ENCODE measurements at places on chromosomes 4 and X. TPM values are rescaled to one million over a fixed set of nuclear protein-coding genes. Genes with fewer than 3 reads are reported as not detected.

- H3K27ac ChIP-seq, result peak overlapping the region; percentile 28
- H3K4me3 ChIP-seq, result no peak overlapping the region
- H3K27me3 ChIP-seq, result no peaks in the 10 kb centered on the region
- H3K4me1 ChIP-seq, result no peaks in the 10 kb centered on the region
- no peaks in the 10 kb centered on the region for H3K36me3 ChIP-seq
Measured at GRCh38 chrX:67604979-67605703, 61.3 kb downstream of the AR start.

GRCh38 chrX:7147413-7147977, at the start of gene STS:
Gene STS, plus strand, starts transcription at chrX:7147712. Its CDS starts 105,488 bp downstream, at chrX:7253200.
- no peaks in the 10 kb centered on the region for H3K36me3 ChIP-seq
- peak; percentile 68 for DNase-seq
- peak within 1 kb of the TSS; percentile 20 for H3K27ac ChIP-seq
- H3K4me1 ChIP-seq, result no peaks in the 10 kb centered on the region

DNA sequence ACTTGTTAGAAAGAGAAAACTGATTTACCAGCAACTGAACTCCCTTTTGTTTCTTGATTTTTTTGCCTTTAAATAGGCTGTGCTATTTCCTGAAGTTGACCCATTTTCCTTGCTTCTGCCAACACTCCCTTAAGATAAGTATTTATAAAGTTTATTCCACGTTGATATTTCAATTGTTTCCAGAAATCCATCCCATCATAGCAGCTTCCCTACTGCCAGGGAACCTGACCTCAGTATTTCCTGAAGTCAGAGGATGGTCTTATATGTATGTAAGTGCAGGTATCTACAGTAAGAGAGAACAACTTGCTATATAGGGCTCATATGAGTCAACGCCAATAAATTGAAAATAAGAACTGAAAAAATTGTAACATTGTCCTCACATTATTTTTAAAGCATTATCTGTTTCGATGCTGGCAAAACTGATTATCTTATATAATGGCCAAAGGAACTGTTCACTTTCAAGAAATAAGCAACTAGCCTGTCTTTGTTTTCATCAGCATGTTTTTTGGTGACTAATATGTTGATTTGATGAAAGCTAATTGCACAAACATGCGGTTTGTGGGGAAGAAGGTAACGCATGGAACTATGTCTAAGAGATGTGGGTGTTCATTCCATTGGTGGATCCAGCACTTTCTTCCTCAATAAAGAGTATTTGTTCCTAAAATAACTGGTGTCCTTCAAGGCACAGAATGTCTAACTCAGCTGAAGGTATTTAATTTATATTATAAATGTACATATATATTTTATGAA, 4.7 kb downstream of the LIMCH1 start:
- no peak for DNase-seq
- no peak overlapping the region for H3K27ac ChIP-seq
- peaks cover 24% of the 10 kb centered on the region for H3K4me1 ChIP-seq
- no peaks in the 10 kb centered on the region for H3K36me3 ChIP-seq
- H3K27me3 ChIP-seq, result no peaks in the 10 kb centered on the region
- H3K4me3 ChIP-seq, result no peak overlapping the region

DNA sequence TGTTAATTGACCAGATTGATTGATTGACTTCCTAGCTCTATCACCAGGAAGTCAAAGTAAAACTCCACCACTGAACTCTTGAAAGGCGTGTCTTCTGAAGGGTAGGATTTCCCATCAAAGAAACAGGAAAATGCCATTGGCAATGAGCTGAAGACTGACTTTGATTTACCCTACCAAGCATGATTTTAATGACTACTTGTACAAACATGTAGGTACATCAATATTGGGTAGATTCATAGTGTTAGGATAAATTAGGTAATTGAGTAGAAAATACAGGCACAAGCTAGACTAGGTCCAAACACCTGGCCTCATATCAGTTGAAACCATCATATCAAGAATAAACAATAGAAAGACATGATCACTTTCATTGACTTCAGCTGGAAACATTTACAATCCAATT, 53.2 kb upstream of the ATXN3L start:
- H3K4me1 ChIP-seq, result peaks cover 2% of the 10 kb centered on the region
- no peaks in the 10 kb centered on the region for H3K27me3 ChIP-seq
- H3K27ac ChIP-seq, result no peak overlapping the region
- no peak for DNase-seq

The CXCL9 gene
- 1.2 TPM for total RNA-seq

DNA sequence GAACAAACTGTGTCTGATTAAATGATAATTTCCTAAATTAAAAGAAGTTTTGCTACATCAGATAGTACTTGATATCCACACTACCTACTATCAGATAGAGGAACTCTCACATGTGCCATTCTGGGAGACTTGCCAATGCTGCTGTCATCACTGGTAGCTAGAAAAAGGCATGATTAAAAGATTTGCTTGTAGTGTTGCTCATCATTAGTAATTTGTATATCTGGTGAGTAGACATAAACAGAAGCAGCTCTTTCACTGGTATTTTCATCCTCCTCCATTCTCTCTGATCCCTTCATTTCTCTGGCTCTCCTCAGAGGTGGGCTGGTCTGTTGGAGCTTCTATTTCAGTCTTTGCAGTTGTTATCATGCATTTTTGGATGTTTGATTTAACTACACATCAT, 56.0 kb downstream of the SPRY1 start:
- H3K27ac ChIP-seq, result no peak overlapping the region
- H3K36me3 ChIP-seq, result no peaks in the 10 kb centered on the region
- no peak overlapping the region for H3K4me3 ChIP-seq
- DNase-seq, result no peak

DNA sequence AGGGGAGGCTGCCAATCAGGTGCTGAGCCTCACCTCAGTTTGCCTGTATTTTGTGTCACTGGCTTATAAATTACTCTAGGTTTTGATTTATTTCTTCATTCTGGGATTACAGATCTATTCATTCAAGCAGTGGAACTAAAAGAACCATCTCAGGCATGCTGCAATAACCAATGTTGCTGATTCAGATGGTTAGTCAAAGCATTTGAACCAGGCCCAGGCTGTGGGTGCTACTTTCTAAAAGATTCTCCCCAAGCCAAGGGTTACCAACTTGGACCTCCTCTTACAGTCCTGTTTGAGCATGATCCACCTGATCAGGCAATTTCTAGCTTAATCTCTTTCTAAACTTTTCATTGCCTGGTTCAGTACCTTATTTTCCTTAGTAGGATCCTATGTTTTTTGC, 67.2 kb downstream of the TMEM131L start:
- no peak overlapping the region for H3K27ac ChIP-seq
- no peaks in the 10 kb centered on the region for H3K27me3 ChIP-seq
- DNase-seq, result no peak
- H3K4me1 ChIP-seq, result peaks cover 7% of the 10 kb centered on the region
- H3K4me3 ChIP-seq, result no peak overlapping the region
- H3K36me3 ChIP-seq, result no peaks in the 10 kb centered on the region

The EDNRA gene
- 23.0 TPM for total RNA-seq

GRCh38 chr4:167114416-167114971, 119.8 kb downstream of the SPOCK3 start:
- no peak for DNase-seq
- no peak overlapping the region for H3K4me3 ChIP-seq
- no peaks in the 10 kb centered on the region for H3K27me3 ChIP-seq

The KCND1 gene
- total RNA-seq, result 4.8 TPM

DNA sequence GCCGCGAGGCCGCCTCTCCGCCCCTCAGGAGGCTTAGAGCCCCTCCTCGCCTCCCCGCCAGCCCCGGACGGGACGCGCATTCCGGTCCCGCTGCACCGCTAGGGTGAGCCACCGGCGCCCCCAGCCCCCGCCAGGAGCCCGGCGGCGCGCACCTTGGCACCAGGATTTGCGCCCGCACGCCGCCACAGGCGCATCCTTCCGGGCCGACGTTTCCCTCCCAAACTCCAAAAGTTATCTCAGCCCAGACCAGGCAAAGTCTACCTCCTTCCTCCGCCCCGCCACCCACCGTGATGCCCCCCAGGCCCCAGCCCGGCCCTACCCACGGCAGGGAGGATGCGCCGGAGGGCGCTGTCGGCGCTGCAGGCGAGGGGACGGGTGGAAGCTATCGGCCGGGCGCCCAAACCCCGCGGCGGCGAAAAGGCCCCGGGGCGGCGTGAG, 538 bp downstream of the SCML2 start:
- H3K27me3 ChIP-seq, result no peaks in the 10 kb centered on the region
- H3K4me1 ChIP-seq, result no peaks in the 10 kb centered on the region
- peak; percentile 78 for DNase-seq

Data from aorta (tissue), 5 donors.